K562 (cell line): ENCODE measurements at places on chromosomes 16 and 17. TPM values are rescaled to one million over a fixed set of nuclear protein-coding genes. Genes with fewer than 3 reads are reported as not detected.

ACBD4 gene
- 4.7 and 5.7 TPM in 2 replicates for total RNA-seq

KRT34 gene
- not detected in 2 replicates for total RNA-seq

CMTM2 gene
- total RNA-seq = not detected in 2 replicates

KRTAP2-2 gene
- not detected in 2 replicates for total RNA-seq

IRX5 gene
- total RNA-seq = 2.6 and 3.0 TPM in 2 replicates

KCNH6 gene
- total RNA-seq = not detected in 2 replicates

NUDT7 gene
- total RNA-seq = 5.6 and 5.8 TPM in 2 replicates

COQ9 gene
- total RNA-seq = 63.3 and 63.7 TPM in 2 replicates

SOX8 gene
- total RNA-seq = 0.07 TPM in 2 replicates

MAF gene
- 0.16 and 0.18 TPM in 2 replicates for total RNA-seq

GRCh38 chr16:4275861-4276260 is 3.0 kb upstream of the TFAP4 start:
- no peak for DNase-seq

- no peak for DNase-seq
Observed at GRCh38 chr17:16442594-16443510, 27.5 kb downstream of the TRPV2 start.

- no peak for DNase-seq
Observed at GRCh38 chr17:17472333-17472920, 4.4 kb upstream of the MED9 start.

DNA sequence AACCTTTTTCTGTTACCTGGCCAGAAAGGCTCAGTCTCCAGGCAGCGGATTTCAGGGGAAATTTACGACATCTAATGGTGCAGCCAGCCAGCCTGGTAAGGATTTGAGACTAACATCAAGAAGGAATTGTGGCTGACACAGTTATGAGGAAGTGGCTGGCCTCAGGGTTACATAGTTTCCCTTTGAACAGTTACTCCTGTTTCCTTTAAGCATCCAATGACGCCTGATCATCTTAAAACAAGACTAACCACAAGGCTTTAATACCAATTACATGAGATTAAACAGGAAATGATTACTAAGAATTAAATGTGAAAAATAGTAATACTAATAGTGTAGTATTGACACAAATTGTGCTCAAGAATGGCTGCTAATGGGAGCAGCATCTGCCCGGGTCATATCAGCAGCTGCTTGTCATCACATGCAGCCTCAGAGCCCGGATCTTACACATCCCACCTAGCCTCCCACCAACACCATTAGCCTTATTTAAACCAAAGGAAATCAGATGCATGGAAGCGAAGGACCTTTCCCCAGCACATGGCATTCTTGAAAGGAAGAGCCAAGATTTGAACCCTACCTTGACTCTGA is 431.8 kb downstream of the PMP22 start:
- no peak for DNase-seq

GRCh38 chr16:27355610-27356009 is 41.8 kb downstream of the IL4R start:
- DNase-seq = peak; percentile 66

DNA sequence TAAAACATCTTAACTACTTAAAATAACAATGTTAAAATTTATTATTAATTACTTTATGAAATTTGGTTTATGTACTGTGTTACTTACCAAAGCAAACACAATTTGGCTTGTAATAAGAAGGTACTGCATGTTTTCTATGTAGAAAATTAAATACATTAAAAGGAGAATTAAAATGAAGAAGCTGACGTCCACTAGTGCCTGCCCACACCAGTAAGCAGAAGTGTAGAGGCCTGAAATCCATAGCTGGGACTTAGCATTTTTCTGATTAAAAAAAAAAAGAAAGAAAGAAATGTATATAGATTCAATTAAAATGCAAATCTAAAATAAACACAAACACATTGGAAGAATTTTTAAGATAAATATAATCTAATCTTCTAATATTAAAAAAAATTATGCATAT is 35.8 kb upstream of the ABCA9 start:
- no peak for DNase-seq

DNA sequence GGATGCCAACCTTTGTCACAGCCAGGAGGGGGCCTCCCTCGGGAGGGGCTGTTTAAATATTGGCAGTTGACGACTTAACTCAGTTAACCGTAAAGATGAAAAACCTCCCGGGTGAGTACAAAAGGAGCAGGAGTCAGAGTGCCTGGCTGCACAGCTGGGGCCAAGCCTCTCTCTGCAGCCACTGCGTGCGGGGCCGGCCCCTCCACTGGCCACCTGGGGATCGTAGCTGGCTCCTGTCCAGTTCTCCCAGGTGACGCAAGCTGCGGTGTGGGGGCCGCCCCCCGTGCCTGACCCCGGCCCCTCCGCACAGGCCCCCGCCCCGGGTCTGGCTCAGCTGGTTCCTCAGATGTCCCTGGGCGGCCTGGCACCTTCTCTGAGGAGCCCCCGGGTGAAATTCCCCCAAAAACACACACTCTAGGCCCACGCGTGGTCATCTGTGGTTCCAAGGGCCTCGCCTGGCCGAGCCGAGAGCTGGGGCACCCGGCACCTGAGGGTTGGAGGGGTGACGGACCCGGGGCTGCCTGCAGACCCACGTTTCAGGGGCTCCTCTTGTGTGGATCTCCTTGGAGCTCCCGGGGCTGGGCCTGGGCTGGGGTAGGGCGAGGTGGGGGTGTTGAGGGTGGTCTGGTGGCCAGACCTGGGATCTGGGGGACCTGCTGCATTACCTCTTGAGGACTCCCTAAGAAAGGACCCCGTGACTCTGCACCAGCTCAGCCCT is 7.4 kb upstream of the CACNA1H start:
- no peak for DNase-seq

- no peak for DNase-seq
Observed at GRCh38 chr16:31439519-31439918, 3.1 kb downstream of the ZNF843 start.

DNA sequence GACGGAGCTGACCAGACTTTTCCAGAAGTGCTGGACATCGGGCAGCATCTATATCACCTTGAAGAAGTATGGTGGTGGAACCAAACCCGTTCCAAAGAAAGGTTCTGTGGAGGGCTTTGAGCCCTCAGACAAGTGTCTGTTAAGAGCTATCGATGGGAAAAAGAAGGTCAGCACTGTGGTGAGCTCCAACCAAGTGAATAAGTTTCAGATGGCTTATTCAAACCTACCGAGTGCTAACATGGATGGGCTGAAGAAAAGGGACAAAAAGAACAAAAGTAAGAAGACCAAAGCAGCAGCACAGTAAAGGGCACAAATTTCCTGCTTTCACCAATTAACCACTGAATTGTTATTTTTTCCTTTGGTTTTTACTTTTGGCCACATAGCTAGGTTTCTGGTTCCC is 6.9 kb downstream of the KAT7 start:
- no peak for DNase-seq

GRCh38 chr16:76913046-76913445 is 277.9 kb upstream of the MON1B start:
- DNase-seq = no peak
